Muscle of leg (tissue), 16 donors: ENCODE measurements at places on chromosomes 2 and 18. TPM values are rescaled to one million over a fixed set of nuclear protein-coding genes. Genes with fewer than 3 reads are reported as not detected.

Gene NAT8
- 0.29 TPM for polyA plus RNA-seq

- no peak for DNase-seq
- peaks cover 2% of the 10 kb centered on the region for H3K27me3 ChIP-seq
- H3K4me1 ChIP-seq, result peaks cover 41% of the 10 kb centered on the region
- H3K4me3 ChIP-seq, result no peak overlapping the region
- H3K36me3 ChIP-seq, result peaks cover 3% of the 10 kb centered on the region
Observed at GRCh38 chr2:109487871-109488655, 125.7 kb downstream of the SEPTIN10 start.

Gene NTSR2
- not detected for polyA plus RNA-seq

GRCh38 chr2:54879032-54879431 is 155.6 kb downstream of the EML6 start:
- no peak overlapping the region for H3K4me3 ChIP-seq
- H3K27me3 ChIP-seq, result no peaks in the 10 kb centered on the region
- H3K4me1 ChIP-seq, result peaks cover 12% of the 10 kb centered on the region

GRCh38 chr2:12754643-12755042 is 37.9 kb downstream of the TRIB2 start:
- H3K36me3 ChIP-seq, result no peaks in the 10 kb centered on the region
- no peak overlapping the region for H3K27ac ChIP-seq
- peaks cover 5% of the 10 kb centered on the region for H3K4me1 ChIP-seq
- no peak overlapping the region for H3K4me3 ChIP-seq
- H3K27me3 ChIP-seq, result no peaks in the 10 kb centered on the region

DNA sequence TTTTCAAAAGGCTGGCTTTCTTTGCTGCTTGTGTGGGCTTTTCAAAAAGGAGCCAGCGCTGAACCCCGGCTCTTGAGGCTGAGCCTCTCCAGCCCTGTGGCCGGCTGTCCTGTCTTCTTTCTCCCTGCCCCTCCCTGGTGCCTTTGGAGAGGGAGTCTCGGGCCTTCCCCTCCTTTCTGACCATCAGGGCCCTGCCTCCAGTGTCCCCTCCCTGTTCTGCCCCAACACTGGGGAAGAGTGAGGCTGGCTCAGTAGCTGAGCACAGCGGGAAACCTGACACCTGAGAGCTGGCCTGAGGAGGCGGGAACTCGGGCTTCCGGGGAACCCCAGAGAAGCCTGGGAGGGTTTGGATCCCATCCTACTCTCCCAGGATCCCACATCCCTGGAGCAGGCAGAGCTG is 232.1 kb downstream of the LOXHD1 start:
- no peak overlapping the region for H3K4me3 ChIP-seq
- H3K4me1 ChIP-seq, result peaks cover 40% of the 10 kb centered on the region
- H3K36me3 ChIP-seq, result peaks cover 3% of the 10 kb centered on the region
- no peak for DNase-seq
- H3K27ac ChIP-seq, result peak overlapping the region; percentile 47
- H3K27me3 ChIP-seq, result no peaks in the 10 kb centered on the region

Gene SLC11A1
- 0.33 TPM for polyA plus RNA-seq
